Psoas muscle (tissue), 8 donors: ENCODE measurements at places on chromosomes 11 and 22.

GRCh38 chr11:1224491-1225385 is 1.9 kb downstream of the MUC5B start:
- peak; percentile 36 for DNase-seq

DNA sequence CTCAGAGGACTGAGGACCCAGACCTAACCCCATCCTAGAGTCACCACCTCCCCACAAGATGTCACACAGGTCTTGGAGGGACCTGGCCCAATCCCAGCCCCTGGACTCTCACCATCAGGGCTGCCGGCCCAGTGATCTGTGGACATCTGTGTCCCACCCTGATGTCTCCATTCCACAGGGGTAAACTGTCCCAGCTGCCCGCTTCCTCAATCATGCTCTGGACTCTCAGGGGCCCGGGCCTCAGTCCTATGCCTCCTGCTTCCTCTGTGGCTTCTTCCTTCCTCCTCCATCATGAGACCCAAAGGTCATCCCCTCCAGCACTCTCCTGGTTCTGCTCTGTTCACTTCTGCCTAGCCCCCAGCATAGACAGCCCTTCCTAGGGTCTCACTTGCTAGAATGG is 32.2 kb downstream of the ARAP1 start:
- no peak for DNase-seq

GRCh38 chr11:33891714-33892327 is at the start of gene LMO2:
Gene LMO2, minus strand, starts transcription at chr11:33892076. Its CDS starts 22,360 bp downstream, at chr11:33869716.
- DNase-seq, result no peak

DNA sequence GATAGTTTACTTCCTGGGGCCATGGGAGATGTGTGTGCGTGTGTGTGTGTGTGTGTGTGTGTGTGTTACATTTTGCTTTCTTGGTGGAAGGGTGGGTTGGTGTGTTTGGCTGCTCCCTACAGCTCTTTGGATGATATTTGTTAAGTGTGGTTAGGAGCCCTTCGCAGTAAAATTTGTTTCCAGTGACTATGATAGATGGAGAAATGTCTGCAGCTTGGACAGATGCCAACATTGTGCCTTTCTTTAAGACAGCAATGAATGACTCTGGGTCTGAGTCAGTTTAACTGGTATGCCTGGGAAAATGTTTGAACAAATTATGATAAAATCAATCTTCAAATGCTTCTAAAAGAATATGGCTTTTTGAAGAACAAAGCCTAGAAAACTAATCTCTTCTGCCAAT is 102.7 kb upstream of the TRPC6 start:
- no peak for DNase-seq

DNA sequence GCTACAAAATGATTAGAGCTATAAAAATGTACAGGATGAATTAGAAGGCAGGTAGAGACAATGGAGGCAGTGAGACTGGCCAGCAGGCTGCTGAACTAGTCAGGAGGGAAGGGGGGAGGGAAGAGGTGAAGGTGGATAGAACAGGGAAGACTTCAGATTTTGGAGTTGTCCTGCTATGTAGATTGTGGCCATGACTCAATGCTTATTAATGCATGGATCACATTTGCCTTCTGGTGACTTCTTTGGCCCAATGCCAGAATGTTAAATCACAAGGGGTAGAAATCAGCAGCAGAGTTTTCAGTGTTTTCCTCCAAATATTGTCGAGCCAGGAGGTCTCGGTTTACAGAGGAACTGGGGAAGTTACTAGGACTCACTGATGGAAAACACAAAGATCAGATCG is 346.6 kb downstream of the AASDHPPT start:
- no peak for DNase-seq

DNA sequence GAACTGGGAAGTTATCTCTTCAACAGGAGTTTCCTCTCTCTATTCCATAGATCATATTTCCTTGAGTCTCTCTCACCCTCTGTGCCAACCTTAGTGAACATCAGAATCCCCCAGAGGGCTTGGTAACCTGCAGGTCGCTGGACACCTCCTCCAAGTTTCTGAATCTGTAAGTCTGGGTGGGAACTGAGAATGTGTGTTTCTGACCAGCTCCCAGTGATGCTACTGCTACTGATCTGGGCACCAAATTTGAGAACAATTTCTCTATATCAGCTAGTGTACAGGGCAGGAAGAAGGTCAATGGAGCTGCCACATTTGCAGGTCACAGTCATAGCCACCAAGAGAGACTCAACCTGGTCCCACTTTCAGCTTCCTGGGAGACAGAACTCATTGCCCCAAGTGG is 62.9 kb downstream of the RCN1 start:
- no peak for DNase-seq

GRCh38 chr22:31363885-31364465 is 17.8 kb upstream of the PATZ1 start:
- DNase-seq, result no peak

- DNase-seq, result no peak
Measured at GRCh38 chr11:65903068-65903481, 2.9 kb upstream of the FOSL1 start.

- DNase-seq, result no peak
Measured at GRCh38 chr11:78111298-78111697, 28.1 kb downstream of the ALG8 start.

GRCh38 chr22:40599731-40600130 is 36.8 kb downstream of the MRTFA start:
- no peak for DNase-seq

DNA sequence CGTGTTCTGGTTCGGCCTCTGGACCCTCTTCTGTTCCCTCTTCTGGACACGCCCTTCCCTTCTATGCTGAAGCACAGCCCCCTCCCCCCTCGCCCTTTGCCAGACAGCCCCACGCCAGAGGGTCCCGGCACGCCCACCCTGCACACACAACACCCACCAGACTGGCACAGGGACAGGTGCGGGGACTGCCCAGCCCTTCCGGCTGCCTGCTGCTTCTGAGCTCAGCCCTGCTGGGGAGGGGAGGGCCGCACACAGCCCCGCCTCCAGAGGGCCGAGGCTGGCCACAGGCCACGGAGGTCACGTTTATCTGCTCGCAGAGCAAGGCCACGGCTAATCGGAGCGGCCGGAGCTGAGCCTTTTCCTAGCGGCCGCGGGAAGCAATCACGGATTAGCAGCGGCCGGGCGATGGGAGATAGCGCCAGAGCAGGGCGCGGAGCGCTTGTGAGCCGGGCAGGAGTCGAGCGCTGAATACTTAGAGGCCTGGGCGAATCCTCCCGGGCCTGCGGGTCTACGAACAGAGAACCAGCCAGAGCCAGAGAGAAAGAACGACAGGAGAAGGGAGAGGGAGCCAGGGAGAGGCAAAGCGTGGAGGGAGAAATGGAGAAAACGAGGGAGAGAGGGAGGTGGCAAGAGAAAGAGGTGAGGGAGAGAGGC is 21.5 kb downstream of the OTUB1 start:
- DNase-seq, result peak; percentile 92

GRCh38 chr11:35142481-35143075 is 3.6 kb downstream of the CD44 start:
- no peak for DNase-seq

DNA sequence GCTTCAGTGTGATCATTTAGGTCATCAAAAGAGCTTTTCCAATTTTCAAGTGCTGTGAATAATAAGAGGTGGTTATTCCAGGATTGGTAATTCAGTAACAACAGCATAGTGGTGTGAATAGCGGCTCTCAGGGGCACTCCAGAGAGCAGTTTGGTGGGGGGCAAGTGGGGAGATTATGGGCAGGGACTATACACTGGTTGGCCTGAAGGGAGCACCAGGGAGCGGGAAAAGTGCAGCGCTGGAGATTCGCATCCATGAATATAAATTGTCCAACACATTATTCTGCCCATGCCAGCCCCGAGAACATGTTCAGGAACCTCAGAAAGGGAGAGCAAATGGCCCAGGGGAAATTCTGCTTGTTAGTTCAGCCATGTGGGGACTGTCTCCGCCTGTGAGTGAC is 37.9 kb downstream of the OR6Q1 start:
- DNase-seq, result no peak

GRCh38 chr11:128483211-128483788 is 104.1 kb downstream of the ETS1 start:
- DNase-seq, result no peak

GRCh38 chr11:128488471-128488870 is 98.9 kb downstream of the ETS1 start:
- no peak for DNase-seq

DNA sequence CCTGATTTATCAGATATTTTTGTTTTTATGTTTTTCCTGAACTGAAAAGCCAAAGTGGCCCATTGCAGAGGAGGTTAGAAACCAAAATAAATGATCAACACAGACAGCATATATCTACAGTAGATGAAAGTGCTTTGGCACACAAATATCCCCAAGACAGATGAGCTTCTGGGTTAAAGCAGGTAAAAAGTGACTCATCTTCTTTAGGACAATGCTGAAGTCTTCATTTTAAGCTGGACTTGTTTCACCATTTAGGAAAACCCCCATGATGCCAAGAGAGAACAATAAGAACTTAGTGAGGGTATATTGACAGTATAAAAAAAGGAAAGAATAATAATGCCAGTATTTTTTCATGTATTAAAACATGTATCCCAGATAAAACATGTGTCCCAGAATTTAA is 100.8 kb upstream of the OR9G4 start:
- no peak for DNase-seq

DNA sequence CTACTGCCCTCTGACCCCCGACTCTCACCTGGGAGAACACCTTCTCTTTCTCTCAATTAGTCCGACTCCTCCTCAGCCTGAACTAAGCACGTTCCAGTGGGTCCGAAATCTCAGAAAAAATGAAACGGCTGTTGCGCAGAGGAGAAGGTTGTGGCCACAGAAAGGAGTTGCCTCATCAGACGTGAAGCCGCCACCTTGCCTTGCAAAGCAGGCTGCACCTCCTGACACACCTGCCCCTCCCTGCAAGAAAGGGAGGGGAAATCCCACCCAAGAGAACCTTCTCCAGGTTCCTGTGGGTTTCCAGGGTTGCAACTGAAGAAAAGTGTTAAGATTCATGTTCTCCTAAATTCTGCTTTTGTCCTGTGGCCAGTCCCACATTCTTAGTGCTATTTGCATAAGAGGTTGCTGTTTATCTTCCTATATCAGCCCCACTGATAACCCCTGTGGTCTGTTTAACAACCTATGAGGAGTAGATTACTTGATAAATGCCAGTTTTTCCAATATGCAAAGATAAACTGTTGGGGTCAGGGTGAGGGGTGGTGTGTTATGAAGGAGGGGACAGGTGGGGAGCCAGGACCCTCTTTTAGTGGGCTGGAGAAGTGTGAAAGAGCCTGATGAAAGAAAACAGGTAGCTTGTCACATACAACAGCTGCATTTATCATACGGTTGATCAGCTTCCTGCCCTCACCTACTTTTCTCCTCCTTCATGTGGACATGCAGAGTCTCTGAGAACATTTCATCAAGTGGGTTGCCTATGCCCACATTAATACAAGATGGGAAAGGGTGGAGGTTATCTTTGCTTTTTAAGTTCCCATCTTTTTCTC is 18.2 kb downstream of the ZBTB16 start:
- no peak for DNase-seq

DNA sequence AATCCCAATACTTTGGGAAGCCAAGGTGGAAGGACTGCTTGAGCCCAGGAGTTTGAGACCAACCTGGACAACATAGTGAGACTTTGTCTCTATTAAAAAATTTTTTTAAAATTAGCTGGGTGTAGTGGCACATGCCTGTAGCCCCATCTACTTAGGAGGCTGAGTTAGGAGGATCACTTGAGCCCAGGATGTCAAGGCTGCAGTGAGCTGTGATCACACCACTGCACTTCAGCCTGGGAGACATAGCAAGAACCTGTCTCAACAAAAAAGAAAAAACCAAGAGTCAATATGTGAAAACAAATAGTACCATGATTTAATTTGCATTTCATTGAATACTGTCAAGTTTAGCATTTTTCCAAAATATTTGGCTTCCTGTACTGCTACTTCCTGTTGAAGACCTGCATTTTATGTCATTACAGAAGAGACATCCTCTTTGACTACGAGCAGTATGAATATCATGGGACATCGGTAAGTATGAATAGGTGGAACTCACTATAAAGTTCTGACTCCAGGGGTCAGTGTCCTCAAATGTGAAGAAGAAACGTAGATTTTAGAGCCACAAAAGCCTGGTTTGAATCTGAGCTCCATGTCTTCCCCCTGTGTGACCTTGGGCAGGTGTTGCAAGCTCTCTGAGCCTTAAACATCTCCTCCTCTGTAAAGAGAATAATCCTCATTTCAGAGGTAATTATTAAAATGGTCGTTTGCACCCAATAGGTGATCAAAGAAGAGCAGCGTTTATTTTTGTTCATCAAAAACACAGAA is 16.0 kb downstream of the CDC45 start:
- DNase-seq, result no peak

GRCh38 chr11:14150878-14151277 is 188.4 kb downstream of the SPON1 start:
- DNase-seq, result no peak

DNA sequence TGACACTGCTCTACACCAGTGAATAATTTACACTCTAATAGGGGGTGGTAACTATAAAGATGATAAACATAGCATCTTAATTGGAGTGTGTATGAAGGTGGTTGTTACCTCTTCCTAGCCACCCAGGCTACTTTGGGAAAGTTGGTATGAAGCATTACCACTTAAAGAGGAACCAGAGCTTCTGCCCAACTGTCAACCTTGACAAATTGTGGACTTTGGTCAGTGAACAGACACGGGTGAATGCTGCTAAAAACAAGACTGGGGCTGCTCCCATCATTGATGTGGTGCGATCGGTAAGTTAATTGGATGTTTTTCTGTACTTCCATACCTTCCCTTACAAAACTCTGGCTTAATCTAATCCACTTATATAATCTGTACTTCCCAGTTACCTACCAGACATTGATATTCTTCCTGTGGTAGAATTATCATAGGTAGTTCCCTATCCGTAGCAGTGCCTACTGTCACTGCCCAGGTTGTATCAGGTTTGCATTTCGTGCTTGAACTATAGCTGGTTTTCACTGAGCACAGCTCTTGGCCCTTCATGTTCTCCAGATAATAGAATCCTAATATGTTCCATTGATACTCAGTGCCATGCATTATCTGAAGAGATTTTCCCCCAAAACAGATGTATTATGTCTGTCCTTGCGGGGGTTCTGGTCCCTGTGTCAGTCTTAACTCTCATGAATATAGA is 2.2 kb downstream of the RPL27A start:
- no peak for DNase-seq

- no peak for DNase-seq
Measured at GRCh38 chr11:58963551-58964104, 24.3 kb downstream of the GLYATL1 start.

- no peak for DNase-seq
Measured at GRCh38 chr11:75341612-75342011, 9.8 kb downstream of the ARRB1 start.

- DNase-seq, result peak; percentile 66
Measured at GRCh38 chr11:122656631-122657101, 1.1 kb downstream of the UBASH3B start.

GRCh38 chr22:19566279-19567156 is 42.3 kb upstream of the CLDN5 start:
- no peak for DNase-seq
